ENCODE measurements at places on chromosomes 4 and X.

DNA sequence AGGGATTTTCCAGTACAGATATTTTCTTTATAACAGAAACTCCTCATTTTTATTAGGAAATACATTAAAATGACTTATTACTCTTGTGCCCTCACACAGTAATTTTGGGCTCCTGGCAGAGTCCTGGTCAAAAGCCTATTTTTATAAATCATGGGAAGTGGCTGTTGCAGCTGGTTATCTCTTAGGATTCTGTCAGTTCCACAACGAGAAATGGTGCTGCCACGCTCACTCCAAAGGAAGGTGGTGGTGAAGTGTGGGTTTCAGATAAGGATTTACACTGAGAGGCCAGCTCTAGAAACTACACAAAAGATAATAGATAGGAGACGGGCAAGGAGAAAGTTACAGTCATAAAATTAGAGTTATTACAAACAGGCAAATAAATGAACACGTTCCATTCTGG, 159.2 kb upstream of the FAM241A start:
- DNase-seq, result no peak

GRCh38 chr4:76380561-76380960, 40.4 kb downstream of the CCDC158 start:
- no peak for DNase-seq

- no peak for DNase-seq
These were observed 41.9 kb upstream of the CBR4 start for GRCh38 chr4:169051761-169052593.

GRCh38 chrX:1354036-1355019, 17.7 kb downstream of the IL3RA start:
- no peak for DNase-seq

GRCh38 chrX:132576939-132577338, 88.1 kb upstream of the MBNL3 start:
- DNase-seq, result no peak

DNA sequence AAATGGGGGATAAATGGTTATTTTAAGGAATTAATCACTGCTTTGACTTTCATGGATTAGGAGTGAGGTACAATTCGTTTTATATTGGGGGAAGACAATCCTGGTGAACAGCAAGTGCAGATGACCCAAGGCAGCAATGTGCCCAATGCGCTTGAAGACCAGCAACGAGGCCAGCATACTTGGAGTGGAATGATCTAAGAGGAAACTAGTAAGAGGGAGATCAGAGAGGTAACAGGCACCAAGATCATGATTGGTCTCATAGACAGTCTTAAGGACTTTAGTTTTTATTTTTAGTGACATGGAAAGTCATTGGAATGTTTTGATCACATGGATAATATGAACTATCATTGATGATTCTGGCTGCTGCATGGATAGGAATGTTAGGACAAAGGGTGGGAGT, 90.6 kb downstream of the BMPR1B start:
- DNase-seq, result no peak

DNA sequence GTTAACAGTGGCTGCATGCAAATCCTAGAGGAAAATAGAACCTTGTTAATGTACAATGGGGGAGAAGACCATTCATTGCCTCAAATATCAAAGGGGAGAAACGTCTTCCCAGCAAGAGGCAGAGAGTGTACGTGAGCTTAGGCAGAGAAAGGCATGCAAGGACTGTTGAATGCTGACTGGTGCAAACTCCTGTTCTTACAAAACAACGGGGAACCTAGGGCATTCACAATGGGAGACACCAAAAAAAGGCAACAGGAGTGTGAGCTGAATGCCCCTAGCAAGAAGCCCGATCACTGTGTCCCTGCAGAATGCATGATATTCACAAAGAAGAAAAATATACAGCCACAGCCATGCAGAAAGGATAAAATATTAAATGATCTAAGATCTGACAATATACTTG, 184.9 kb downstream of the NSUN7 start:
- DNase-seq, result no peak

DNA sequence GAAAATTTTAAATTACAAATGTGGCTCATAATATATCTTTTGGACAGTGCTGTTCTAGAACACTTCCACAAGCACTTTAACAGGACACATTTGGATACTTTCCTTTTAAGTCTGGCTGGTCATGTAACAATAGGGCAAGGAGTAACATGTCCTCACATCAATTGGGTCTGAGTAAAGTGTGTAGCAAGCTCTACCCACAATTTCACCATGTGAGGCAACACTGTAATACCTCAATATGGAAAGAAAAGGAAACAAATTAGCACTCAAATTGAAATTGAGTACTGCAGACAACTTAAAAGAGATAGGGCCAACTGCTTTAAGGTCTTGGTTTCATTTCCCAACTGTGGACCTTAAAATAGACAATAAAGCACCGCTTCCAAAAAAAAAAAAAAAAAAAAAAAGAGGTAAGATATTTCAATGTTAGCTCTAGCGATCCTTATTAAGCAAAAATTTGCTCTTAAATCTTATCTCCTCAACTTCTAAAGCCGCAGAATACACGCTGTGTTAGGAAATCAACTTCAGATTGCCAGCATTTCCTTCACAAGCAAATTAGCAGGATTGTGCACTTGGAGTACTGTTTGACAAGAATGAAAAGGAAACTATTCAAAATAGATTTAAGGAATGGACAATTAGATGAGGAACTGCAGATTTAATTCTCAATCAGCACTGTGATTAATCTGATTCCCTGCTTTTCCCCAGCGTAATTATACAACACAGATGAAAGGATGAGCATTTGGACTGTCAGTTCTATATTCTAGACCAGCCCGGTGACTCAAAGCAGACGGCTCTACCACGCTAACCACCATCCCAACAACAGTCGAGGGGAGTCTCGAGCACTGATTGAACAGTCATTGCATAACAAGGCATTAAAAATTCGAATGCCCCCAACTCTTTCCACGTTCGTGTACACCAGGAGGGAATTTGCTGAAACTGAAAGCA, 1.6 kb downstream of the CASK start:
- DNase-seq, result no peak

DNA sequence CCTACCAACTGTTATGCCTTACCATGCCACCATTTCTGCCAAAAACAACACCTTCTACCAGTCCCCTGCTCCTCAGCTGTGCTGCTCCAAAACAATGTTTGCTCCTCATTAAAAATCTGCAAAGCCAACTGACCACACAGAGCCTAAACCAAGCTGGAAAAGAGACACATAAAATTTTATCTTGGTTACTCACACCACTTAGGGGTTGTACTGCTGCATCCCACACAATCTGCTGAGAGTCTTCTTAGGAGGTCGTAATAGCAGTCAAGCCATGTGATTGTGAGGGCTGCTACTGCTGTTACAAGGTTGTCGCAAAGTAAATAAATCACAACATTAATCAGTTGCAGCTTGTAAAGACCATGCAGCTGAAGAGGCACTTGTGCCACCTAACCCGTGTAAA, 607.4 kb upstream of the FAM241A start:
- DNase-seq, result no peak

DNA sequence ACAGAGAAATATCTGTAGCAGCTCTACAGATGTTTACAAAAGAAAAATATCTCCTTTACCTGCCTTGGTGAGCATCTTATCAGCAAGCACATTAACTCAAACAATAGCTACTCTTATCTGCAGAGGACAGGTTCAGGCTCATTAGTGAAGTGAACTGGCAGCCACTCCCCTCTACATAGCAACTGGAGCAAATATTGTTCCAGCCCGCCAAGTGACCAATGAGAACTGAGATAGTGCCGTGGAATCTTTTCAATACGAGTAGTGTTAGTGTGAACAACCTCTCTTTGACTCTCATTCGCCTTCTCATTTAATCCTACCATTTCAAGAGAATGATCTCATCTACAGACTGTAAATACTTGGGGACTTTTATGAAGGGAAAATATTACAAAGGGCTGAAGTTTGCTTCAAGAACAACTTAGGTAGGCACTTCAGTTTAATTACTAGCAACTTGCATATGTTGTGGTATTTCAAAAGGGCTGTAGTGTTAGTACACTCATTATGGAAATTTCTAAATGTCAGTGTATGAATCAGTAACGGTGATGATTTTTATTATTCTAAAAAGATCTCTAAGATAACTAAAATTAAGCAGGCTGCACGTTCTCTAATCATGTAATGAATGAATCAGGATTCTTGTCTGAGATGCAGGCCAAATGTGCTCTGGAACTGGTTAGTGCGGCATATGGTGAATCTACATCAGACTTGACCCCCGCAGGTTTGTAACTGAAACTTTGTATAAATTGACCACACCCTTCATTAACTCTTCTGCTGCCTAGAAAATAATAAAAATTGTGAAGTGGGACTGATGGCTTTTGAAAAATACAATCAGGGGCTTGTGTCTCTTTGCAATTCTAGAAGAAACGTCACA, 72.4 kb downstream of the PALLD start:
- DNase-seq, result no peak

GRCh38 chr4:10347815-10348214, 109.4 kb downstream of the ZNF518B start:
- DNase-seq, result no peak

DNA sequence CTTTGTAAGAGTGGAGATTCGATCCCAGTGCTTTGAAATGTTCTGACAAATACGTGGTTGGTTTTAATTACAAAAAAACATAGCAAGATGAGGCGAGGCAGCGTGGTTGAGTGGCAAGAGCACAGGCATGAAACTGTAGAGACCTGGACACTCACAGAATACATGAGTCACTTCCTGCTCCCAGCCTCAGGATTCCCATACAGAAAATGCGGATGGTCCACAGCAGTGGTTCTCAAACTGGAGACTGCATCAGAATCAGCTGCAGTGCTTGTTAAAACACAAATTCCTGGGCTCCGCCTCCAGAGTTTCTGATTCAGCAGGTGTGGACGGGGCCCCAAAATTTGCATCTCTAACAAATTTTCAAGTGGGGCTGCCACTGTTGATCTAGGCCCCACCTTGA, 10.1 kb downstream of the OTOP1 start:
- DNase-seq, result no peak

DNA sequence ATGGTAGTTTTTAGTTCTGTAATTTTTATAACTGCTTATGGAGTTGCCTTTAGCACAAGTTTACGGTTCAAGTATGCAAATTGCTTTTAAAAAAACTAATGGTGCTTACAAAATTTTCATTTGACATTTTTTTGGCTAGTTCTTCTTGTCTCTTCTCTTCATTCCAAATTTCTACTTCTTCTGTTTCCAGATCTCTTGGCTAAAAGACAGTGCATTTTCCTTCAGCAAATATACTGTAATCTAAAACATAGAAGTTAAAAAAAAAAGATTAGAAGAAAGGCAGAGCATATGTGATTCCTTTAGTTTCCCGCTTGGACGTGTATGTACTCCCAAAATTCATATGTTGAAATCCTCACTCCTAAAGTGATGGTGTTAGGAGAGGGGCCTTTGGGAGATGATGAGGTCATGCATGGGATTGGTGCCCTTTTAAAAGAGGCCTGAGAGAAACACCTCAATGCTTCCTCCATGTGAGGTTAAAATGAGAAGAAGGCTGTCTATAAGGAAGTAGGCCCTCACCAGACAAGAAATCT, 132.1 kb upstream of the NPY2R start:
- DNase-seq, result no peak

GRCh38 chr4:122976111-122976510, 53.7 kb upstream of the NUDT6 start:
- no peak for DNase-seq

DNA sequence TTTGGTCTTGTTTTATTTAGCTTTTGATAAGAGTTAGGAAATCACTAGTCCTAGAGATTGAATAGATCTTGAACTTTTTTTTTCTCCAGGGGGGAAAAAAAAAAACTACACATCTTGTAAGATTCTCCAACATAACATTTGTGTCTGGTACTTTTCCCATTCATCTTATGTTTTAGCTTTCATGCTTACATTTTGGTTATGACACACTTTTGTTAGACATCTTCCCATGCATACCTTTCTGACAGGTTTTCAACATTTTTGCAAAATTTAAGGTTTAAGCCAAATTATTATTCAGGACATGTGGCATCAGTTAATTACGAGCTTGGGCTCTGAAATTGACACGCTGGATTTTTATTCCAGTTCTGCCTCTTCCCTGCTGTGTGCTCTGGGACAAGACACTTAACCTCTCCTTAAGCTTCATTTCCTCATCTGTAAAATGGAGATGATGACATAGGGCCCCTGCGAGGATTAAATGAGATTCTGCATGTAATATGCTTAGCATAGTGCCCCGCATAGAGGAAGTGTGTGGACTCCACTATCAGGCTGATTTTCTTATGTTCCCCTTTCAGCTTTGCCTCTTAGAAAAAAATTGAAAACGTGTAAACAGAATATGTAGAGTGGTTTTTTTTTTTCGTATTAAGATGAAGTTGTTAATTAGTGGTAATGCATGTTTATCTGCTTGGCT, 5.3 kb downstream of the KIT start:
- DNase-seq, result no peak

- no peak for DNase-seq
These were observed 49.6 kb downstream of the KIT start for GRCh38 chr4:54707406-54707805.

- no peak for DNase-seq
These were observed 136.2 kb downstream of the BTC start for GRCh38 chr4:74658116-74658515.

DNA sequence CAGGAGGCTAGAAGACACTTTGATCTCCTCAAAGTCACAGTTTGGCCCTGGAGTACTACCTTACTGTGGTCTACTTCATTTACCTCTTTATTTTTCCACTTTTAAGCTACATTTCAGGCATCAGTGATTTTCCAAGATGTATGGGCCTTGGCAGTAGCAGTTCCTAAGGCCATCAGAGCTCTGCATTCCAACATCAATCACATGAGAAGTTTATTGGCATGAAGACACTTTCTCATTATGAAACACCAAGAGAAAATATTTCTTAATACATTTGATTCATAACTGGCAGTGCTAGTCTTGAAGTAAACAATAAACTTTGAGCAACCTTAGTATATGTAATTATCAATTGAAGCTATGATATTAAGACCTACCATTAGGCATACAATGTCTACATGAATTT, 178.1 kb downstream of the IL15 start:
- no peak for DNase-seq

GRCh38 chrX:23884427-23885024, 23.2 kb downstream of the APOO start:
- DNase-seq, result no peak

- DNase-seq, result no peak
These were observed 200.3 kb upstream of the TENM3 start for GRCh38 chr4:182042945-182043344.

- no peak for DNase-seq
These were observed 94.0 kb downstream of the COL4A6 start for GRCh38 chrX:108344216-108344615.

DNA sequence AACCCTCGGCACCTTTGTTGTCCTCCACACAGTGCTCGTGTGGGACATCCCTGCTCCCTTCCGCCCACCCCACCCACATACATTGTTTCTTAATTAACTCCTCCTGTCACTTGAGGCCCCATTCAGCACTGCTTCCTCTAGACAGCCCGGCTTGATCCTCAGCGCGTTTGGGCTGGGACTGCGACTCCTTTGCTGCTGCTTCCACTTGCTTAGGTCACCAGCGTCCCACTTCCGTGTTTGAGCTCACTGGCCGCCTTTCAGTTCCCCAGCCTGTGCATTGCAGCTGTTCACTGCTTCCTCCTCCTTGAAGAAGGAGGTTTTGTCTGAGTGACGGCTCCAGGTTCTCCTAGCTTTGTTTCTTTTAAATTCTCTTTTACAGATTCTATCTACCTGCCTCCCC, 16.1 kb downstream of the RNF4 start:
- peak; percentile 32 for DNase-seq
